ENCODE measurements at places on chromosomes 2 and 18.
A peak's percentile ranks its signal among the peaks of the same experiment; 100 is the strongest.

DNA sequence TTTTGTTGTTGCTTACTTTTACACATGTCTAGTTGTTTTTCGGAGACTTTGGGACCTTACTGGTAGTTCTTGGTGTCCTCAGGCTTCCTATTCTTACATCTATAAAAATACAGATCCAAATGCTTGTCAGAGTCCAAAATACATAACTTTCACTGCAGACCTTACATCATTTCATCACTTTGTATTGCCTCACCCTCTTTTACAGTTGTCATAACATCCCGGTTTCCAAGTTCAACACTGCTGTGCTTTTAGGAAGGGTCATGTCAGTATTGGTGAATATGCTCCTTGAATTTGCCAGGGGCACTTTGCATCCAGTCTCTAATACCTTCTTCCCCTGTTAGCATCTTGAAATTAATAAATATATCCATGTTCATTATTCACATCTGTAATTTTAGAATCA, 518.2 kb upstream of the RAB12 start:
- DNase-seq, result no peak

- no peak for DNase-seq
These were observed 61.9 kb upstream of the RND3 start for GRCh38 chr2:150549381-150549780.

DNA sequence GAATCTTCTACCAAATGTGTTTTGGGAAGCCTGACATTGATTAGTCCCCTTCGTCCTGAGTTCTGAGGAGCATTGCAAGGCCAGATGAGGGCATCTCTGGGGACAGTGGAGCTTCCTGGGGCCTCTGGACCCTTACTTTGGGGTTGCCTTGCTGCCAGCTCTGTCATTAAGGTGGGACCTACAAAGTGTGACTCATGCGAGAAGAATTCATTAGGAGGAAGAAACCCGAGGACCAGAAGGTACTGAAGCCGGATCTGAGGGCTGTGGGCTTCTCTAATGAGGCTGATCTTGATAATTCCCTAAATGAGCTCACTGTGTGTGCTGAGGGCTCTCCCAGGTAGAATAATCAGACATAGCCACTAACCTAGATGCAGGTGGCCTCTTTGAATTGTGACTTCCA, 695 bp upstream of the SCYGR2 start:
- no peak for DNase-seq

- DNase-seq, result no peak
These were observed 6.4 kb upstream of the DUSP19 start for GRCh38 chr2:183072177-183072576.

DNA sequence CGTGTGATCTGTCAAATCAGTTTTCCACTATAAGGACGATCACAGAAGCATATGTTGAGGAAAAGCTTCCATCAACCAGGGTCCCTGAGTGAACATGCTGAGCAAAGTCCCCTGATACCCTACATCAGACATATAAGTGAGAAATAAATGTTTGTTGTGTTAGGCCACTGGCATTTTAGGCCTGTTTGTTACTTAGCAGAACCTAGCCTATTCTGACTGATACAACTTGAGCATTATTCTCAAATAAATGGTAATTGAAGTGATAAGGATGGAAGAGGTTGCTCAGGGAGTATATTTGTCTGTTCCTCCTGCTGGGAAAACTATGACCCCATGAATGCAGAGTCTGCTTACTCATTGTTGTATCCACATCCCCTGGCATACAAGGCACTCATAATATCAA, 106.4 kb downstream of the LOXHD1 start:
- DNase-seq, result no peak

GRCh38 chr2:9179572-9180201, 26.9 kb upstream of the ASAP2 start:
- DNase-seq, result peak; percentile 81

DNA sequence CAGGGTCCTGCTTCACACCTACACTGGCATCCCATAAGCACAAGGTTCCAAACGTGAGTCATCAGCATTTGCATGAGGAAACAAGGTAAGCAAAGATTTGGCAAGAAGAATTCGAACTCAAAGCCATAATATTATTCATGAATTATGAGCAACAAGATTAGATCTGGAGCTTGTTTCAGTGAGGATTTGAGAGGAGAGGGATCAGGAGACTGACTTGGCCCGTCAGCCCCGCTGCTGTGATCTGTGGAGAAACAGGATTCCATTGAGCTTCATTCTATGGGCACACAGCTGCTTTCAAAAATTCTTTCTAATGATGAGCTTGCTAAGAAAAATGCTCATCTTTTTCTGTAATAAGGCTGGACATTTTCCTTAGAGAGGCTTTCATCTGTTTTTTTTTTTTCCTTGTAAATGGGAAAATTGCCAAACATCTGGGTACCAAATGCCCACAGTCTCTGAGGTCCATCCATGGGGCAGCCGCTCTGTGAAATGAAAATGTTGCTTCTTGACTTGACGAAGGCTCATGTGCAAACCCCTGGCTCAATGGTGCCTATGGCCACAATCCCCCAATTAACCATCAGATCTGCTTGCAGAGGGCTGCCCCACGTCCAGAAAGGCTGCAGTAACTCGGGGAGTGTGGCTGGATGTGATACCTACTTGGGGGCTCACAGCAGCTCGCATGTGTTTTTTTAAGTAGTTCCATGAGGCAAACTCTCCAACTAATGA, 179.3 kb downstream of the TMEM18 start:
- DNase-seq, result no peak

GRCh38 chr2:26706616-26707473, 14.3 kb downstream of the KCNK3 start:
- DNase-seq, result no peak

DNA sequence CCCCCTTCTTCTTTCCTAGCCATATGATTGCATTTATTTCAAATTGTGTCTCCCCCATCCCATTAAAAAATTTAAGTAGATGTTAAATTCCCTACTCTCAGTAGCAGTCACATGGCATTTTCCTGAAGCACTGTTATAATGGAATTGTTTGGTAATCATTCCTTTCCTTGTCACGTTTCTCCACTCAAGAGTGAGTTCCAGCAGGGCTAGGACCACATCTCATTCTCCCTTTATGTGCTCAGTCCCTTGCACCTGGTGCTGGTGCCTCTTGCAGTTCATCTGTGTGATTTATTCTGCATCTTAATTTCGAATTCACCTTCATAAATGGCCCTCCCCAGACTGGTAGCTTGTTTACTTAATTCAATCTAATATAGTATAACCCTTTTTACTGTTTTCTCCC, 70.3 kb upstream of the NOSTRIN start:
- no peak for DNase-seq

- DNase-seq, result no peak
These were observed 50.0 kb downstream of the CPO start for GRCh38 chr2:206989311-206989710.

DNA sequence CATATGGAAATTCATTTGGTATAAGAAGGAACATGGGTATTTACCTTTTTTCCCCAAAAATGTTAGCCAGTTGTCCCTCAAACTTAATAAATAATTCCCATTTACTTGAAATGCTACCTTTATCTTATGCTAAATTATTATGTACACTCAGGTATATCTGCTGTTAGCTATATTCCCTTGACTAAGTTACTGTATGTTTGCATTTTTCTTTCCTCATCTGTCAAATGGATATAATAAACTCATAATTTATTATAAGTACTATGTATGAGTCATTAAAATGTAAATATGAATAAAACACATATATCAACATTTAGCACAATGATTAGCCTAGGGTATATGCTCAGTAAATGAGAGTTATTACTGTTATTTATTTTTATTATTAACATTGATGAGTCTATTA, 117.4 kb downstream of the PMS1 start:
- DNase-seq, result no peak

- DNase-seq, result no peak
These were observed 77.1 kb upstream of the EPHA4 start for GRCh38 chr2:221649051-221649775.

DNA sequence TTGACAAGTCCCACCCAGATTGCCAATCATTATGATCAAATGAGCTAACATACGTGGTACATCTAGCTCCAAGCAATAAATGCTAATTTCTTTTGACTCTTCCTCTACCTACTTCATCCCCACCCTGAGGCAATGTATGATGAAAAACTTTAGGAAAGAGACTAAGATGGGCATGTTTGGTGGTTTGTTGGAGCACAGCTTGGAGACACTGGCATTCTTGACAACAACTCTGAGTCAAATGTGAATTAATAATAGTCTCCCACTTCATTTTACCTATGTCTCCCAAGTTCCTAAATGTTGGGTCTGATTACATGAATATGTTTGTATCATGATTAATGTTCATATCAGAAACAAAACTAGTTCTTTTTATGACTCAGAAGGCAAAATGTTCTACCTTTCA, 36.6 kb downstream of the EXOC6B start:
- DNase-seq, result no peak

DNA sequence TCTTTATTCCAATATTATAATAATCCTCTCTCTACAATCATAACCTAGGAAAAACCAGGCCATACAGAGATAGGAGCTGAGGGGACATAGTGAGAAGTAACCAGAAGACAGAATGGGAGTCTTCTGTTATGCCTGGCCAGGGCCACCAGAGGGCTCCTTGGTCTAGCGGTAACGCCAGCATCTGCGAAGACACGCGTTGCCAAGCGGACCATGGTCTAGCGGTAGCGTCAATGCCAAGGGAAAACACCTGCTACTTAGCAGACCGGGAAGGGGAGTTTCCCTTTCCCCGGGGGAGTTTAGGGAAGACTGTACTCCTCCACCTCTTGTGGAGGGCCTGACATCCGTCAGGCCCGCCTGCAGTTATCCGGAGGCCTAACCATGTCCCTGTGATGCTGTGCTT, 36.6 kb downstream of the ARL6IP6 start:
- DNase-seq, result no peak

GRCh38 chr2:128236491-128237035, 82.1 kb downstream of the HS6ST1 start:
- DNase-seq, result peak; percentile 82

DNA sequence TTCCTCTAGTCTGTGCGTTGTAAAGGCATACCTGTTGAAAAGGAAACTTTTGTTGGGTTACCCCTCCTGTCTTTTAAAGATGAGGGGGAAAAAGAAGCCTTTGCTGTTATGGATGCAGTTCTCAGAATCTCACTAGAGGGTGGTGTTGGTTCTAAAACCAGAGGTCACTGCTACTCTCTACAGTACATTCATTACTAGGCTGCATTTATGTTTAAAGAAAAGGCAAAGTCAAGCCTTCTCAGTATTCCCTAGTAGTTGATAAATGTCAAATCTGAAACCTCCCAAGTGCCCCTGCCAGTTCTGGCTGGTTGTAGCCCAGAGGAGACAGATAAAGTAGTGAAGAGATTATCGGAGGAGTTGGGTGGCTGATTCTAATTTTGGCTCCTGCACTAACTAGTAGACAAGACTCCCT, 1.4 kb upstream of the PLCL1 start:
- peak; percentile 34 for DNase-seq

DNA sequence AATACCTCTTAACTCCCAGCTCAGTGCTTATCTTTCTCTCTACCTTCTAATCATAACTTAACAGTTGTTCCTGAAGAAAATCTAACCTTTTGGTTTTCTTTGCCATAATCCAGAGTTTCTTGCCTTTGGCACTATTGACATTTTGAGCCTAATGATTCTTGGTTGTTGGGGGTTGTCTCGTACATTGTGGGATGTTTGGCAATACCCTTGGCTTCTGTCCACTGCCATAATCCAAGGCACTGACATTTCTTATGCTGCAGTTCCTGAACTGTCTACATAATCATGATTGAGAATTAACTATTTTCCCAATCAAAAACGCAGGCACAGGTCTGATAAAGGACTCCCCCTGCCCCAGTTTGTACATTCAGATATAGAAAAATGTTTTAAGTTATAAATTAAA, 203.2 kb upstream of the MEX3C start:
- no peak for DNase-seq

DNA sequence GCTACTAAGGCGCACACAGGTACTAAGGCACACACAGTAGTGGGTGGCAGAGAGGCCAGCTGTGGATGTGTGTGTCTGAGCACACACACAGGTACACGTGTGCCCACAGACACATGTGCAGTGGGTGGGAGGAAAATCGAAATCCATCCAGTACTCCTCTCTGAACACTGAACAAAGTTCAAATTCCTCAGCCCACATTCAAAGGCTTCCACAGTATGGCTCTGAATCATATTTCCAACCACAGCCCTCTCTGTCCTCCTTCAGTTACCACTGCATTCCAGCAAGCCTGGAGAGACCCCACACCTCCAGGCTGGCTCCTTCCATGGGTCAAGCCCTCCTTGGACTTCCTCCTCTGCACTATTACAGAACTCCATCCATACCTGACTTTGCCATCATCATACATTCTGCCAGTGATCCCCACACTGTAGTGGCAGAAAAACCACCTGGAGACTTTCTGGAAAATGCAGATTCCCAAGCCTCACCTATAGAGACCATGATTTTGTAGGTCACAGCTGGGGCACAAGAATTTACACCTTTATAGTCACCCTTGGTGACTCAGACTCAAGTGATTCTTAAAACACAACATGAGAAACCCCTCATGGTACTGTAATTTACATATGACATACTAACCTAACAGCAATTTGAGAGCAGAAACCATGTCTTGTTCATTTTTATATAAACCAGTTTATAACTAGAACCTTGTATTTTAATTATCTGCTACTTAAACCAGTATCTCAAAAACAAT, 31.4 kb downstream of the EPG5 start:
- no peak for DNase-seq

DNA sequence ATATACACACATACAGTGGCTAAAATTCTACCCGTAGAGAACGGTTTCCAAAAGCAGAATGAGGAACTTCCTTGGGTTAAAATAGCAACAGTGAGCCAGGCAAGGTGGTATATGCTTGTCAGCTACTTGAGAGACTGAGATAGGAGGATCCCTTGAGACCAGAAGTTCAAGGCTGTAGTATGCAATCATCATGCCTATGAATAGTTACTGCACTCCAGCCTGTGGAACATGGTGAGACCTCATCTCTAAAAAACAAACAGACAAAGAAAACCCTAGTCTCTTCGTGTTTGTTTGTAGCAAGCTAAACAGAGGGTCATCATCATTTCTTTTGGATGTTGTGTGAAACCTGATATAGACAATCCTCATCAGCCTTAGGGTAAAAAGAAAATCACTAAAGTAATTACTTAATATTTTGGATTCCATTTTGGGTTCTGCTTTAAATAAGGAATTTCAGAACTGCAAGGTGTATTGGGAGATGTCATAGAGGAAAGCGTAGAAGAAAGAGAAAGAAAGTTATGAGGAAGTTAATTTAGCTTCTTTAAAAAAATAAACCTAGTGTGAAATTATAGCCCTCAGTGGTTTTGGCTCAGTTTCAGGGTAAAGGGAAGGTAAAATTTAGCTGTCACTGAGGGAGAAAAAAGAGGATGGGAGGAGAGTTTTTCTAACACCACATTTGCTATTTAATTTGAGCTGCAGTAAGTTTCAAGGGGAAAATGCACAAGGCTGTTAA, 46.5 kb downstream of the PLEK start:
- DNase-seq, result no peak

DNA sequence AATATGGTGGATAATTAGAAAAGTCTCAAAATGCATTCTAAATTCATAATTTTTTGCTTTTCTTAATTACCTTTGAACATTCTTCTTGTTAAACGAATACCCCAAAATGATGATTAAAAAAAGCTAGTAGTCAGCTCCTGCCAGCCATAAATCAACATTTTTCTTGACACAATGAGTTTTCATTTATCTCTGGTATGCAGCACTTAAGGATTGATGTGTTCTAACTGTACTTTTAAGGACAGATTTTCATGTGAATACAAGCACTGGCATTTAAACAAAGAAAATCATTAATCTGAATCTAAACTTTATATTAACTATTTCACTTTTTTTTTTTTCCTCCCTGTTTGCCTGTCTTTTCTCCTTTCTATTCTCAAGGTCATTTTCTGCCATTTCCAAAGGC, 976.8 kb downstream of the TMEM182 start:
- no peak for DNase-seq
